ENCODE measurements at places on chromosomes 4 and X.

DNA sequence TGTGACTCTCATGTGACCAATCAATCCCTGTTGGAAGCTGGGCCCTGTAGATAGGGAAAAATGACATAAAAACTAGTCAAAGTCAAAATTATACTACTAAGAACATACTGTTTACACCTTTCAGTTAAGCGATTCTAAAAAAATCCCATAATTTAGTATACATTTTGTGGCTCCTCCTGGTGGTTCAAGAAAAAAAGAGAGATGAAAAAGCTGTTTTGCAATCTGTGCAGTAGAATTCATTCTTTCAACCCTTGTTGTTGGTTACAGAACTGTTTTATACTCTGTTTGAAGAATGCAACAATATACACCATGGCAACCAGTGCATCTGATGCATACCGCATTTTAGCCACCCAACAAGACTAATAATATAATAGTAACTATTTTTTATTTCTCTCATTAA, 66.8 kb upstream of the ANK2 start:
- DNase-seq: no peak

- DNase-seq: no peak
These were observed 48.8 kb upstream of the GRXCR1 start for GRCh38 chr4:42843694-42844093.

DNA sequence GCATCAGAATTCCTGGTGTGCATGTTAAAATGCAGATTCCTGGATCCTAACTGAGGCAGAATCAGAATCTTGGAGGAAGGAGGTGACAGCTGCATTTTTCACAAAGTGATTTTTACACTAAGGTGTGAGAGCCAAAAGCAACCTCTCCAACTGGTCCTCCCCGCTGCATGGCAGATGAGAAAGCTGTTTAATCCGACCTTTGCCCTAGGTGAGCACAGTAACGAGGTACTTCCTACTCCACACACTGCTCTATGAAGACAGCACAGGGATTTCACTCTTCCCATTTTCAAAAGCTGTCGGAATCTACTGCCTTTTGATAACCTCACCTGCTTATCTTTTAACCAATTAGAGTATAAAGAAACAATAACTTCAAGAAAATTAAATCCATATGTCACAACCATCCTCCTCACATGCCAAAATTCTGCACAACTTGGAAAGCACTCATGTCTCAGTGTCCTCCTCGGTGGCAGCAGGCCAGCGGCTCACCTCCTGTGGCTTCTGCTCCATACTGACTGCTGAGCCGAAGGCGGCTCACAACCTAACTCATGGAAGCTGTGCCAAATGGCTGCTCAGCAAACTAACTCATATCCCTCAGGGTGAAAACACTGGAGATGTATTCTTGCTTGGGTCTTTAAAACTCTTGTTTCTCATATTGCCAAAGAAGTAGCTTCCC, 3.6 kb downstream of the CASP6 start:
- DNase-seq: no peak

- no peak for DNase-seq
These were observed 112.6 kb upstream of the MAPK10 start for GRCh38 chr4:86472377-86473019.

GRCh38 chr4:110361921-110362320, 114.0 kb upstream of the ENPEP start:
- DNase-seq: no peak

DNA sequence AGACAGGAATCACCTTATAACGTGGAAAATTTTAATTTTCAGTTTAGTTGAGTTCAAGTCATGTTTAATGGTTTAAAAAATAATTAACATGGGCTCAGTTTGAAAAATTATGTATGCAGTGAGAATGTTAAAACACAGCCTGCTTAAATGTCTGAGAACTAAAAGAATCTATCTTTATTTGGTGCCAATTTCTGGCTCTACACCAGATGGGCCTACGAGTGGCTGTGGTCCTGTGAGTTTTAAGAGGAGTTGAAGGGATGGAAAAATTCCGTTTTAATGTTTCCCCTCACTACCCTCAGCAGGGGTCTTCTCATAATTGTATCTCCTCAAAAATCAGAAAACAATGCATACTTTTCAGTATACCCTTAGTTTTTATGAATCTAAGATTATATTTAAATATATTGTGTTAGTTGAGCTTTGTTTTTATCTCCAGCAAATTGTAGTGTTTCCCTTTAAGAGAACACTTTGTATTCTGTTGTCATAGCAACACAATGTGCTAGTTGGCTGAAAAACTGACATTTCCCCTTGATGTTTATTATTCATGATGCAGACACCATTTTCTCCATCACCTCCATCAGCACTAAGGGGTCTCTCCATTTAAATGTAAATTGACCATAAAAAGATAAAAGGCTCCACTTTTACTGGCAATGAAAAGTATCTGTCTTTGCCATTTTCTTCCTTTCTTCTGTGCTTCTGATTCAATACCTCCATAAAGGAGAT, 393.5 kb upstream of the GRIA3 start:
- no peak for DNase-seq

DNA sequence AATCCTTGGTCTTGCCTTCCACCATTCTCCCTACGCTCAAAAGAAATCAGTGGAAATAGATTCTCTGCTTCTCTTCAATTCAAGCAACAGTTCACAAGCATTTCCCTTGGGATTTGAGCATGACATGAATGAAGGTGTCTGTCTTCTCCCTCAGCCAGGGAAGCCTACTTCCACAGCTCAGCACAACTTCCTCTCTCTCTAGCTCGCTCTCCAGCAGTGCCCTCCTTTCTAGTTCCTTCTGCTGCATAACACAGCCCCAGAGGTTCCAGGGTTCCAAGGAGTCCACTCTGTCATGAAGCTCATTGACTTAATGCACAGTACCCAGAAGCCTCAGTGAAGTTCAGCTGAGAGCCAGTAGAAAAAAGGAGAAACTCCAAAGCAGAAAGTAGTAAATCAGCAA, 81.3 kb downstream of the PLS3 start:
- DNase-seq: no peak

DNA sequence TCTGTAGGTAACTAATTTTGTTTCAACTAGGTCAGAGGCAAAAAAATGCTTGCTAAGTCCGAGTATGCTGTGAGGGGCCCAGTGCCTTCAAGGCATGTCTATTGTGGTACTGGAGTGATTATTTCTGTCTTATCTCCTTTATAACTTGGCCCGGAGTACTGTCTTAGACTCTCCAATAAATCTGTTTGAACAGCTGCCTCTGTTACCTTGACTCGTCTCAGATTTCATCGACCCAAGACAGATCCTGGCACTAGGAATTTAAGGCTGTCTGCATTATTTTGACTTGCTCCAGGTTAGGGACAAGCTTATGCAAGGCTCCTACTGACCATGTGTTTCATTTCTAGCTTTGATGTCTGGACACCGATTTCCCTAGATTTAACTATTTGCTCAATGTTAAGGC, 41.1 kb upstream of the NKAP start:
- no peak for DNase-seq
